ENCODE measurements at places on chromosomes 1 and 21.

DNA sequence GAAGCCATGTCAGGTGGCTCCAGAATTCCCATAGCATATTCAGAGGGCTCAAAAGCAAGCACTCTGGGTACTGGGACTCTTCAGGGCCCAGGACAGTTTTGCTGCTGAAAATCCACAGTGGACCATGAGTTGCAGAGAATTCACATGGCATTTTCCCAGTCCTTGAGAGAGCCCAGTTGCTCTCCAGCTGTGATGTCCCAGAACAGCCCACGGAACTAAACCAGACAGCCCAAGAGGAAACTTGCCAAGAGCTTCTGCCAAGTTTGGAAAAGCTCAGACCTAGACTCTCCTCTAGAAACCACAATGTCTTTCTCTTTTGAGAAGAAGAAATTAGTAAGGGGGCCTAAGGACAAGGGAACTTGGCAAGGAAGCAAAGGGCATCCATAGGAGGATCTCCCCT lies 69.4 kb downstream of the RGS2 start:
- DNase-seq: no peak

GRCh38 chr21:27380303-27380702 lies 413.4 kb upstream of the ADAMTS5 start:
- no peak for DNase-seq

- no peak for DNase-seq
These were observed 8.9 kb upstream of the CD46 start for GRCh38 chr1:207742850-207743555.

GRCh38 chr1:186739515-186739914 lies 59.3 kb upstream of the PTGS2 start:
- DNase-seq: no peak

- peak; percentile 71 for DNase-seq
These were observed 49.2 kb upstream of the C1orf198 start for GRCh38 chr1:230917284-230918135.

GRCh38 chr1:18951818-18952391 lies 4.6 kb downstream of the IFFO2 start:
- DNase-seq: peak; percentile 56

DNA sequence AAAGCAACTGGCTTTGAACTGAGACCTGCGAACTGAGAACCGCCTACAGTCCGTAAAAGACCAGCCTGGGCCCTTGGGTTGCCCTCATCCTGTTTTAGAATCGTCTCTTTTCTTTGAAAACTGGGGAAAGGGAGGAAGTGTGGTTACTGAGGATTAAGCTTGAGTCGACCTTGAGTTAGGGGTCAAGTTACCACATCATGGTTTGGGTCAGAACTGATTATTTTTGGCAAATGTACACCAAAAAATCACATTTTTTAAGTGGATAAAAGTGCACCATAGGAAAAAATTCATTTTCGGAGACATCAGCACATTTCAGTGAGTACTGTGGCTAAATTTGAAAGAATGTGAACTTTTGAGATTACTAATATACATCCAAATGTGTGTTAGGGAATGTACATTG lies 76.9 kb upstream of the KAZN start:
- DNase-seq: no peak

- peak; percentile 60 for DNase-seq
These were observed 5.8 kb downstream of the PERM1 start for GRCh38 chr1:975896-976683.

GRCh38 chr1:95096218-95096841 lies 20.8 kb upstream of the TLCD4 start:
- no peak for DNase-seq

- DNase-seq: no peak
These were observed 37.6 kb downstream of the OR10R2 start for GRCh38 chr1:158509471-158510156.

DNA sequence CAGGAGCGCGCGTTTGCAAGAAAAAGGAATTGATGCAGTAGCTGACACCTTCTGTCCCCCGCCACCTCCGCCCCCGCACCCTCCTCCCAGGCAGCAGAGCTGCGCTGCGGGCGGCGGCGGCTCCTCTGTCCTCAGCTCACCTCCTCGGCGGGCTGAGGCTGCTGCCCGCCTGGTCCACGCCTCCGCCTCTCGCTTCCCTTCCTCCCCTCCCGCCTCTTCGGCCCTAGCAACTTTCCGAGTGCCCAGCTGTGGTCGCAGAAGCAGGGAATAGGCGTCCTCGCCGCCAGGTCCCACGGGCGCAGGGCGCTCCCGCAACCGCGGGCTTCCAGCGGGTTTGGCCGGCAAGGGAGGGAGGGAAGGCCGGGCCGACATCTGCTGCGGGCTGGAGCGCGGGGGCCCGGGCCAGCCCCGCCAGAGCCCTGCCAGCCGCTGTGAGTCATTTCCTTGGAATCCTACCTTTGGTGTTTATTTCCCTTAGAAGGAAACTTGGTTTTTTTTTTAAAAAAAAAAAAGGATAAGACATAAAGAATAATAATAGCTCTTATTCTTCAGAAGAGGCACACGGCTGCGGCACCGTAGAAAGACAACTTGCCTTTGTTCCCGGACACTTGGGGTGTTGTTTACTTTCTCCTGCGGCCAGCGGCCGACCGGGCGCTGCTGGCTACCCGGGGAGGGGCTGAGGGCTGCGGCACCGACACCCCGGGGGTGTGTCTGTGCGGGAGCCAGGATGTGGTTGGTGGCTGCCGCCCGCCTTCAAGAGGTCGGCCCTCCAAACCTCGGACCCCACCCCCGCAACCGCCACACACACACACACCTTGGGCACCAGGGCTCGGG lies 1.1 kb downstream of the SERTAD4 start:
- DNase-seq: no peak

- DNase-seq: no peak
These were observed 31.5 kb downstream of the RGS7 start for GRCh38 chr1:241325456-241325855.

All from stimulated activated naive CD4-positive, alpha-beta T cell (primary cell).